ENCODE measurements at places on chromosomes 5 and 9.

DNA sequence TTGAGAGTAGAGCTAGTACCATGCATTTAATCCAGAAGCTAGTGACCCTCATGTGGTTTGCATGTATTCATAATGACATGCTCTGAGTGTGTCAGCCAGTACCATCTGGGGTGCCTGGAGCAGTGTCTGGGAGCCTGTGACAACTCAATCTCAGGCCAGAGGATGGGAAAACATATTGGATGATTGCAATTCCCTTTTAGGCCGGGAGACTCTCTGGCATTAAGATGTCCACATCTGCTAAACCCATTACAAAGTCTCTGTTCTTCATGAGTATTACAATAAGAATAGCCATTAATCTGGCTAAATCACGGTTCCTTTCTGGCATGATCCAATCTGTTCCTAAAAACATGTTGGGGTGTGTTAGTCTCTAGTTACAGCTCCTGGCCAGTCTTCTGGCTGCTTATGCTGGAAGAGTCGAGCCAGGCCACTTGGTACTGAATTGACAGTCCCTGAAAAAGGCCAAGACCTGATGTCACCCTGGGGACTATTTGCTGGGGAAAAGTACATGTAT, 475.7 kb downstream of the ENC1 start:
- DNase-seq, result no peak

- DNase-seq, result no peak
These were observed 1.5 kb downstream of the MPDZ start for GRCh38 chr9:13278023-13278367.

GRCh38 chr9:86176468-86176867, 77.1 kb upstream of the GOLM1 start:
- DNase-seq, result peak; percentile 56

- DNase-seq, result no peak
These were observed 339.0 kb downstream of the DIRAS2 start for GRCh38 chr9:90303655-90304054.

DNA sequence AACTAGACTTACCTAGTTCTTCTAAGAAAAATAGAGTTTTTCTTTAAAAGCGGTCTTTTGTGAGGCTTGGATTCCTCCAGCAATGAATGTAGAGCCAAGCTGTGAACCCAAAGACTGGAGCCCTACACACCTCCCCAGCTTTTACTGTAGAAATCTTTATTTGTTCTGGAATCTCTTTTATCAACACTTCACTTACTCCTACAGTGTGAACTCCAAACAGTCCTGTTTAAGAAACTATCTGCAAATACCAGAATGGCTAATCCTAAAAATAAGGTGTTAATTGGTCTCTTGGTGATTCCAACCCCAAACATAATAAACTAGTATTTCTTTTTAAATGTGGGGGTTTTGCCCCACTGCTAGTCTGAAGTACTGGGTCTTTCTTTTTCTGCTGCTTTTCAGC, 103.9 kb downstream of the ENC1 start:
- DNase-seq, result no peak

- no peak for DNase-seq
These were observed 18.6 kb upstream of the GLRX start for GRCh38 chr5:95840956-95841705.

DNA sequence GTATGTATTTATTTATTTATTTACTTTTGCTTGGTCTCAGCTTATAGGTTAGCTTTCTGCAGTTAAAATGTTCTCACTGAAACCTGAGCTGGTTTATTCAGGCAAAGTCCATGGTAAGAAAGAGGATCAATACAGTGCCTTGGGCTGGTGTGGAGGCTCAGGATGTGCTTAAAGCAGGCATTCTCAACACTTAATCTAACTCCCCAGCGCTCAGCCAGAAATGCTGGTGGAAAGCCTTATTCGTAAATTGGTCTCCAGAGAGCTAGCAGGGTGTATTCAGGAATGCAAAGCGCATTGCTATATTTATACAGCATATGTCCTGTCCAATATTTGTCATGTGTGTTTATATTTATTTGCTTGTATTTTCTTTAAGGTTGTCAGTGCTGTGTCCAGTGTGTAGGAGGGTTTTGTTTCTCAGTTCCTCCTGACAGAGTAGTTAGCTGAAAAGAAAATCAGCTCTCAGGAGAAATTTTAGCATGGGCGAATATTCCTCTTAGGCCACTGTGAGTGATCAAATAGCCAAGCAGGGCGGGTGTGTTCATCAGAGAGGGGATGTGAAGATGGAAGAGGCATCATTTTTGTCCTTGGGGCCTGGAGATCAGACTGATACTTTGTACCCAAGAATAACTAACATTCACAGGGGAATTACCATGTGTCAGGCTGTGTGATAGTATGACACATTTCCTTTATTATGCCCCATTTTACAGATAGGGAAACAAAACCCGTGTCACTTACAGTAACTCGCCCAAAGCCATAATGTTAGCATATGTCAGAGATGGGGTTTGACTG, 65.8 kb downstream of the DOCK2 start:
- DNase-seq, result no peak

GRCh38 chr5:39381376-39381775, 17.1 kb upstream of the C9 start:
- DNase-seq, result no peak

- DNase-seq, result no peak
These were observed 4.3 kb downstream of the PRRC2B start for GRCh38 chr9:131398204-131398603.

DNA sequence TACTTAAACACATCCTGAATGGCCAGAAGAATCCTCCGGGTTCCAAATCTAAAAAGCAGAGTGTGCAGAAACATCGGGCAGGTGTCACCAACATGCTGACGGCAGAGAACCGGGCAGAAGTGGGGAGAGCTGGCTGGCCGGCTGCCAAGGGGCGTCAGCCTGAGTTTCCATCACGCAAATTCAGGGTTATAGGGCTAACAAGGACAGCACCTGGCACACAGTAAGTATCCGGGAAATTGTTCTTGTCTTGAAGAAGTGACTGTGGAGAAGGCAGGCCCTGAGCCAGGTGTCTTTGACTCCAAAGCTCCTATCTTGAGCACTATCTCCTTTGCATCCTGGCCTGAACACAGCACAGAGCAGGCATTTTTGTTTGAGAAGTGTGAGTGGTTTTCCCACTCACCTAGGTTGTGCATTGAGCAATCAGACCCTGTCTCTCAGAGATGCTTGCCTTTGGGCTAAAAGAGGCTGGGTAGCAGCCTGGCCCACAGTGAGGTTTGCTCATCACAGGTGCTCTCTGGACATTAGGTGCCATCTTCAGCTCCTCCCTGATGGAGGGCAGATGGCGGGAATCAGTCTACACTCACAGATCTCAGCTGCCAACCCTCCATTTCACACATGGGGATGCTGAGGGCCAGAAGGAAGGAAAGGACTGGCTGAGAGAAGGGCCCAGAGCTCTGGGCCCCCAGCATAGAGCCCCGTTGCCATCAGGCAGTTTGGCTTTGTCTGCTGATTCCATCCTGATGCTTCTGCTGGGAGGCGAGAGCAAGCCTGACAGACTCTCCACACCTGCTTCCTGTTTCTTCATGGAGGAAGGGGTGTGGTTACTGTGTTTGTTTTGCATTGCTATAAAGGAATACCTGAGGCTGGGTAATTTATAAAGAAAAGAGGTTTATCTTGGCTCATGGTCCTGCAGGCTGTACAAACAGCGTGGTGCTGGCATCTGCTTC, 52.8 kb downstream of the WHRN start:
- DNase-seq, result no peak

GRCh38 chr9:38284039-38284575, 108.4 kb upstream of the ALDH1B1 start:
- peak; percentile 75 for DNase-seq

DNA sequence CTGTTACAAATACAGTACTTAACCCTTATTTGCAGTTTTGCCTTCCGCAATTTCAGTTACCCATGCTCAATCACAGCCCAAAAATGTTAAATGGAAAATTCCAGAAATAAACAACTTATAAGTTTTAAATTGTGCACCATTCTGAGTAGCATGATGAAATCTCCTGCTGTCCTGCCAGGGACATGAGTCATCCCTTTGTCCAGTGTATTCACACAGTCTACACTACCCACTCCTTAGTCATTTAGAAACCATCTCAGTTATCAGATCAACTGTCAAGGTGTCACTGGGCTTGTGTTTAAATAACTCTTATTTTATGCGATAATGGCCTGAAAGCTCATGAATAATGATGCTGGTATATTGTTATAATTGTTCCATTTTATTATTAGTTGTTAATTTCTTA, 95.8 kb downstream of the PLCXD3 start:
- DNase-seq, result no peak

- no peak for DNase-seq
These were observed 165.0 kb downstream of the FBXL7 start for GRCh38 chr5:15664961-15665360.

- DNase-seq, result no peak
These were observed 599.7 kb upstream of the FTMT start for GRCh38 chr5:121251954-121252353.

DNA sequence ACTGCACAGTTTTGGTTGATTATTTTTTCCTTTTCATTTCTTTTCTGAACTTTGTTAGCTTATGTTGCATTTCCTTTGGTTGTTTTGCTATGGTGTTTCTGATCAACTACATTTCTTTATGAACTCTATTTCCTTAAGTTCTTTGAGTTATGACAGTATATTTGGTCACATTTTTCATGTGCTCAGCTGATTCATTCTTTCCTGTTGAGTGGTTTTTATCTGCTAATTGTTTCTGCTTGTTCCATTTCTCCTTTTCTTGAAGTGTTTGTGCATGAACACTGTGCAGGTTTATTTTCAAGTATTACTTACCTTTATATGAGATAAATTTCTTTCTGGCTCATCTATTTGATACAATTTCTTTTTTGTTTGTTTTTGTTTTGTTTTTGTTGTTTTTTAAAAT, 50.9 kb upstream of the MACIR start:
- DNase-seq, result no peak

- DNase-seq, result no peak
These were observed 2.4 kb downstream of the PTCH1 start for GRCh38 chr9:95514342-95514741.

DNA sequence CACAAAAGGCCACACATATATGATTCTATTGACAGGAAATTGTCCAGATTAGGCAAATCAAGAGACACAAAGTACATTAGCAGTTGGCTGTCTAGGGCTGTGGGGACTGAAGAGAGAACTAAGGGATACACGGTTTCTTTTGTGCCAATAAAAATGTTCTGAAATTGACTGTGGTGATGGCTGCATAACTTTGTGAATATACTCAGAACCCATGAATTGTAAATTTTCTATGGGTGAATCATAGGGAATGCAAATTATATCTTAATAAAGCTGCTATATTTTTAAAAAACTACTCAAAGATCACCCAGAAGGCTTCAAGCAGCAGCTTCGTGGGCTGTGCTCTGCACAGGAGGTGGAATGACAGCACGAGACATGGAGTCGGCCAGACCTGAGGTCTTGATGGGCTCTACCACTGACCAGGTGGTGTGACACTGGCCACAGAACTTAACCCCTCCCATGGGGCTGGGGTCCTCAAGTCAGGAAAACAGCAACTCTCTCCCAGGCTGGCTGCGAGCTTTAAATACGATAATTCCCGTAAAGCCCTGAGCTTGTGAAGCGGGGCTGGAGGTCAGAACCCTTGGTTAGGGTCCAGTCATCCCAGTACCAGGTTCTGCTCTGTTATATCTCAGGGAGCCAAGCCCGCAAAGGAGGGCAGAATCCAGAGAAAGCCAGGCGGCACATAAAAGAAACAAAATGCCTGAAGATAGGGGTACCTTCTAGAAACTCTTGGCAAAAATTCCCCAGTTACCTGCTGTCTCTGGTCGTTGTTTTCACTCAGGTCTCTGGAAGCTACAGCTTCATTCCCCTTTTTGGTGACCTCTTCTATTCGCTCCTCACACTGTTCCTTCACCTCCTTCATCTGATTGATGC, 59.1 kb downstream of the GOLM1 start:
- peak; percentile 54 for DNase-seq

- DNase-seq, result no peak
These were observed 19.0 kb upstream of the PSIP1 start for GRCh38 chr9:15529566-15530324.

GRCh38 chr9:126851286-126851880, 9.1 kb upstream of the ZBTB34 start:
- DNase-seq, result peak; percentile 51

GRCh38 chr9:100126423-100126822, 27.4 kb downstream of the INVS start:
- DNase-seq, result no peak

DNA sequence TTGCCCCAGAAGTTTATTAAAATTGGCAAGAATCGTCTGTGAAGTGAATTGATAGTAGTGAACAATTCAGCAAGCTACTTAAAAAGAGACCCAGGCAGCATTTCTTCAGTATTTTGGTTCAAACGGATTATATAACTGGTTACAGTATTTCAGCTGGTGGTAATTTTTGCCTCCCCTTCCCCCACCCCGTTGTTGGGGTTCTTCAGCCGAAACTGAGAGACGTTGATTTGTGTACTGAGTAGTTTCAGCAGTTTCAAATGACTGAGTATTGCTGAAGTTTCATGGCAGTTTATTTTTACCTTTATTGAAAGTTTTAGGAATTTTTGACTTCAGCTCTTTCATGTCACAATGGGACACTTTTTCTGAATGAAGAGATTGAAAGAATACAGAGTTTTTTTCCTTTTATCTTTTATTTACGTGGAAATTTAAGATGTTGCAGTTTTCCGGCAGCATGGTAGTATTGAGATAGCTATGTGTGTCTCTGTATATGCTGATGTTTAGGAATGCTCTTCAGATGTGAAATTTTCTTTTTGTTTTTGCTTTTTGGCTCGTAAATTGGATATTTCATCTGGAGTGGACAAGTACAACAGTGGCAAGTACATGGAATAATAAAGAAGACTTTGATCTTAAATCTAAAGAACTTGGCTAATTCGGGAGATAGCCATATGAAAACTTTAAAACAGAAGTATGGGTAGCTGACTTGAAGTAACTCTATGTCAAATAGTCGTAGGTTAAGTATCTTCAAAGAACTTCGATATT, 1.9 kb downstream of the GPBP1 start:
- no peak for DNase-seq

GRCh38 chr9:134314039-134314949, 12.0 kb upstream of the RXRA start:
- DNase-seq, result no peak
